ENCODE measurements at places on chromosomes 4 and X. TPM values are rescaled to one million over a fixed set of nuclear protein-coding genes. Genes with fewer than 3 reads are reported as not detected.

The RS1 gene
- not detected for total RNA-seq

The CXCL3 gene
- 12.9 TPM for total RNA-seq

The SMARCA5 gene
- total RNA-seq, result 73.0 TPM

The ATP8A1 gene
- total RNA-seq, result 42.1 TPM

The NSG1 gene
- total RNA-seq, result 30.2 TPM

The CABS1 gene
- not detected for total RNA-seq

The RNF212 gene
- total RNA-seq, result 3.0 TPM

The CBLL2 gene
- not detected for total RNA-seq

The F11 gene
- total RNA-seq, result 19.4 TPM

The TAF7L gene
- not detected for total RNA-seq

The UGT2B17 gene
- 23.6 TPM for total RNA-seq

The CT45A9 gene
- total RNA-seq, result not detected

The DMRTC1B gene
- 3.0 TPM for total RNA-seq

The HCCS gene
- total RNA-seq, result 21.5 TPM

The DOK7 gene
- not detected for total RNA-seq

The EDA gene
- 19.1 TPM for total RNA-seq

The TKTL2 gene
- not detected for total RNA-seq

The PROM1 gene
- total RNA-seq, result 30.8 TPM

The CITED1 gene
- 2.9 TPM for total RNA-seq

The LIMCH1 gene
- 13.3 TPM for total RNA-seq

The CDS1 gene
- 24.3 TPM for total RNA-seq

The PGAM4 gene
- not detected for total RNA-seq

The ETDB gene
- total RNA-seq, result not detected

The NPNT gene
- total RNA-seq, result 198 TPM

The POU4F2 gene
- 0.33 TPM for total RNA-seq

The MAOA gene
- total RNA-seq, result 110 TPM

The TREX2 gene
- 0.60 TPM for total RNA-seq

The NEXMIF gene
- 0.80 TPM for total RNA-seq

The RHOH gene
- not detected for total RNA-seq

The MAGEA9B gene
- total RNA-seq, result not detected

The ERCC6L gene
- total RNA-seq, result 1.5 TPM

The HTR2C gene
- 0.04 TPM for total RNA-seq

The ADAM29 gene
- total RNA-seq, result not detected

The GDPD2 gene
- 1.6 TPM for total RNA-seq

The RTL9 gene
- total RNA-seq, result 2.9 TPM

The SLITRK2 gene
- 0.04 TPM for total RNA-seq

The HTN3 gene
- not detected for total RNA-seq

The SLC2A9 gene
- 2.7 TPM for total RNA-seq

The PDCL2 gene
- not detected for total RNA-seq

The NIPAL1 gene
- 14.5 TPM for total RNA-seq

The GPM6B gene
- 4.9 TPM for total RNA-seq

The POU3F4 gene
- total RNA-seq, result 0.03 TPM

The HSD17B13 gene
- 1.00 TPM for total RNA-seq

The SCML2 gene
- 5.7 TPM for total RNA-seq

The GPRIN3 gene
- 2.6 TPM for total RNA-seq

The SPATA4 gene
- total RNA-seq, result not detected

The SPANXN4 gene
- total RNA-seq, result not detected

The FOXO4 gene
- total RNA-seq, result 10.8 TPM

The MAGEE1 gene
- 1.5 TPM for total RNA-seq

The EFNB1 gene
- total RNA-seq, result 46.4 TPM
